ENCODE measurements at places on chromosomes 16 and 17.

GRCh38 chr16:85436636-85437165, 176.4 kb upstream of the GSE1 start:
- no peak for DNase-seq

DNA sequence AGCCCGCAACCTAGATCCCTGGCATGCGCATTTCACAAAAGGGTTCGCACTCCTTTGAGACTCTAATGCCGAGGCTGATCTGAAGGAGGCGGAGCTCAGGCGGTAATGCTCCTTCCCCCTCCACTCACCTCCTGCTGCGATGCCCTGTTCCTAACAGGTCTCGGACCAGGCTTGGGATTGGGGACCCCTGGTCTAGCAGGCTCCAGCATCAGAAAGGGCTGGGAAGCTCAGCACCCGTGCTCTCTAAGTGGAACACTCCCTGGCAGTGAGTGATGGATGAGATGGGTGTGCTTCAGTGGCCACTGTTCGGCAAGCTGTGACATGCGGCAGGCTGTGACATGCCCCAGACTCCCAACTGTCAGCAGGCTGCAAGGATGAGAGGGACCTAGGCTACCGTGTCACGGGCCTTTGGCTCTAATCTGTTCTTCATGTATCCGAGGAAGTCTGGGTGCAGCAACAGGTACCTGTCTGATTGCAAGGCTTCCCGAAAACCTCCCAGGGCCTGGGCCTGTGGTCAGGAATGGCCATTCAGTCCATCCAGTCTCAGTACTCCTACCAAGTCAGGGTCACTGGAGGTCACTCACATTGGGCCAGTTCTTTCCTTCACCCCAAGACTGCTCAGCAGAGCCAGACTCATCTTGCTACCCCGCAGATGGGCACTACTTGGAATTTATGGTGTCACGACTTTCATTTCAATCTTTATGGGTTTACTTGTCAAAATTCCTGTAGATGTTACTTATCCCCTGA, 1.3 kb upstream of the ST6GALNAC2 start:
- no peak for DNase-seq

DNA sequence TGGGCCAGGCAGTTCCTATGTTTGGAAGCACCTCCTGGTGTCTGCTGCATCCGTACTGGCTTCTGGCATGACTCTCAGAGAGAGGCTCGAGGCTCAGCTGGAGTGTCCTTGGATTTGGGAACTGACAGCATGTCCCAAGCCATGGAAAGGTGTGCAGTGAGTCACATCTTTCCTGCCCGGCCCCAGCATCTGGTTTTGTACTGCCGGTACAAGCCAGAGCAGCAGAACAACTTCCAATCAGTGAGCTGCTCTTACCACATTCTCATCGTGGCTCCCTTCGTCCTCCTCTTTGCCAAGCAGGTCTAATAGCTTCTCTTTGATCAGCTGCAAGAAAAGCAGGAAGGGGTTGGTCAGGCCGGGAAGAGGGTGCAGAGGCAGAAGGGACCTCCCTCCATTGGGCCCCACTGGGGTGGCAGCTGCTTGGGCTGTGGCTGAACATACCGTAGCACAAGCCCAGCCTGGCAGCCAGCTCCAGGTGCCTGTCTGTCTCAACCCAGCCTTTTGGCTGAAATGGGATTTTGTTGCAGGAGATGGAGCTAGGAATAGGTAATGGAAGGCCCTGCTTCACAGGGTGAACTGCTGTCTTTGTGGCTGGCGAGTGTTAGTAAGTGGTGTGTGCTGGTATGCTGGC, 24.2 kb downstream of the SPACA3 start:
- DNase-seq, result no peak

GRCh38 chr16:59611556-59611955, 877.4 kb upstream of the GOT2 start:
- no peak for DNase-seq

DNA sequence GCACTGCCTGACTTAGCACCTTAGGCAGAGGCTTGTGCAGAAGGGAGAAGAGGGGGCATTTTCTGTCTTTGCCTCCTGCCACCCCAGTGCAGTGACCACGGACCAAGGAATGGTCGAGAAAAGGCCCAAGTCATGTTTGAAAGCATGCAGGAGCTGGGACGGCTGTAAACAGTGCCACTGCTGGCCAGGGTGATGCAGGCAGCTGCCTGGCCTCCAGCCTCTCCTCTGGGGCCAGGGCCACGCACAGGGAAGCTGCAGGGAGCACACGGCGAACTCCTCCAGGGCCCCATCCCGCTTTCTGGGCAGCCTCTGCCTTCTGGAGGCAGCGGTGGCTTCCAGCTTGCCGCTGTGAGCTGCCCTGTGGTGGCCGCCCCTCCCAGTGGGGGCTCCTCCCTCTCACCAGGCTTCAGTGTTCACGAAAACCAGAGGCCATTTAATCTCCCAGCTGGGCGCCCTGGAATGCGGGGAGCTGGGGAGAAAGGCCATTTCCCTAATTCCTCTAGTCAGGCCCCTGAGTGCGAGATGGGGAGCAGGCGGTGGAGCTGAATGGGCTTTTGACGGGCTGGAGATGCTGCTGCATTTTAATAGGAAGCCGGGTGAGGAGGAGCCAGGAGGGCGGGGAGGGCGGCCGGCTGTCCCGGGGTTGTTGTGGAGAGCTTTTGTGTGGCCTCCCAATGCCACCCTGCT, 28.7 kb upstream of the DNAI2 start:
- no peak for DNase-seq

DNA sequence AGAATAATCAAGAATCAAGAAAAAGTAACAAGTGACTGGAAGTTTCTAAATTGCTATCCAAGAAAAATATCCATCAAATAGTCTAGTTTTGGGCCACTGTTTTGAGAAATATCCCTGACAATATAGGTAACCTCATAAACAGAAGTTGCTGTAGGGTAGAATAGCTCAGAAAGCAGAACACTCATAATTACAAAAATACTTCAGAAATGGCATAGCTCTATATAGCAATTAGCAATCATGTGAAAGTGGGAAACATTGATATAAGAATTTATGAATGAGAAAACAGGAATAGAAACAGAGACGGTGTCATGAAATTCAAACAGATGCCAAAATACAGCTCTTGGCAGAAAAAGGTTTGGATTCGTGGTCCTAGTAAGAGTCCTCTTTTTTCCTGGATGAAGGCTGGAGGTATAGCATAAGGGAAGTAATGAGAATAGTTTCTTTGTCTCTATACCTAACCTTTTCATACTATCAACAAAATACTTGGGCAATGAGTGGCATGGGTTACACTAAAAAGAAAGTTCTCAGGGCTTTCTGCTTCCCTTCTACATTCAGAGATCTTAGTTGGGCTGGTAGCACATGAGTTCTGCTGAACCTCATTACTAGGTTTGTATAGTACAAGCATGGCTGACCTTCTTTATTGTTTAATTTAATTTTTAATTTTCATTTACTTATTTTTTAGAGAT, 33.5 kb downstream of the SPAG9 start:
- DNase-seq, result no peak

- no peak for DNase-seq
These were observed 18.0 kb downstream of the ALOX12B start for GRCh38 chr17:8069587-8069860.

GRCh38 chr17:59378675-59379074, 47.2 kb downstream of the YPEL2 start:
- no peak for DNase-seq

DNA sequence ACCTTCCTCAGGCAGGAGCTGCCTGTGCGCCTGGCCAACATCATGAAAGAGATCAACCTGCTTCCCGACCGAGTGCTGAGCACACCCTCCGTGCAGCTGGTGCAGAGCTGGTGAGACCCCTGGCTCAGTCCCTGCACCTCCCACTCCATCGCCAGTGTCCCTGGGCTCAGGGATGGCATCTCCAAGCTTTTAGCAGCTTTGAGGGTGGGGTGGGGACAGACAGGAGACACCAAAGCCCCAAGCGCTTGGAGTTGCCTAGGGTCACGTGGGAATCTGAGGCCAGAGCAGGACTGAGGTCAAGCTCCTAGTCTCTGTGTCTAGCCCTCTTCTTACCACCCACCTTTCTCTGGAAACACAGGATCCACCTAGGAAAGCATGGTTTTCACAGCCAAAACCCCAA, 2.3 kb downstream of the PDK2 start:
- no peak for DNase-seq

DNA sequence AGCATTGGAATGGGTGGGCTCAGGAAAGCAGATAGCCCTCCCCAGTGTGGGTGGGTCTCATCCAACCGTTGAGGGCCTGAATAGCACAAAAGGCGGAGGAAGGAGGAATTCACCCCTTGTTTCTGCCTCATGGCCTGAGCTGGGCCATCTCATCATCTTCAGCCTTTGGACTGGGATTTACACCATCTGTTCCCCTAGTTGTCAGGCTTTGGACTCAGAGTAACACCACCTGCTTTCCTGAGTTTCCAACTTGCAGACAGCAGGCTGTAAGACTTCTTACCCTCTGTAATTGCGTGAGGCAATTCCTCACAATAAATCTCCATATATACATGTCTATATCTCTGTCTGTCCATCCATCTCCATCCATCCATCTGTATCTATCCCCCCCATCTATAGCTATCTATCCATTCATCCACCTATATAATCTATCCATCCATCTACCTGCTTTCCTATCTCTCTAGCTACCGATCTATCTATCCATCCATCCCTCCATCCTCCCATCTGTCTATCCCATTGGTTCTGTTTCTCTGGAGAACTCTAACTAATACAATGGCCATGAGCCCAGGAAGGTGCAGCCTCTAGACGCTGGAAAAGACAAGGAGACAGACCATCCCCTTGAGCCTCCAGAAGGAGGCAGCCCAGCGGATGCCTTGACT, 21.3 kb downstream of the DNAH17 start:
- DNase-seq, result no peak

GRCh38 chr16:35797811-35798210, 2338.4 kb downstream of the TP53TG3F start:
- DNase-seq, result no peak

DNA sequence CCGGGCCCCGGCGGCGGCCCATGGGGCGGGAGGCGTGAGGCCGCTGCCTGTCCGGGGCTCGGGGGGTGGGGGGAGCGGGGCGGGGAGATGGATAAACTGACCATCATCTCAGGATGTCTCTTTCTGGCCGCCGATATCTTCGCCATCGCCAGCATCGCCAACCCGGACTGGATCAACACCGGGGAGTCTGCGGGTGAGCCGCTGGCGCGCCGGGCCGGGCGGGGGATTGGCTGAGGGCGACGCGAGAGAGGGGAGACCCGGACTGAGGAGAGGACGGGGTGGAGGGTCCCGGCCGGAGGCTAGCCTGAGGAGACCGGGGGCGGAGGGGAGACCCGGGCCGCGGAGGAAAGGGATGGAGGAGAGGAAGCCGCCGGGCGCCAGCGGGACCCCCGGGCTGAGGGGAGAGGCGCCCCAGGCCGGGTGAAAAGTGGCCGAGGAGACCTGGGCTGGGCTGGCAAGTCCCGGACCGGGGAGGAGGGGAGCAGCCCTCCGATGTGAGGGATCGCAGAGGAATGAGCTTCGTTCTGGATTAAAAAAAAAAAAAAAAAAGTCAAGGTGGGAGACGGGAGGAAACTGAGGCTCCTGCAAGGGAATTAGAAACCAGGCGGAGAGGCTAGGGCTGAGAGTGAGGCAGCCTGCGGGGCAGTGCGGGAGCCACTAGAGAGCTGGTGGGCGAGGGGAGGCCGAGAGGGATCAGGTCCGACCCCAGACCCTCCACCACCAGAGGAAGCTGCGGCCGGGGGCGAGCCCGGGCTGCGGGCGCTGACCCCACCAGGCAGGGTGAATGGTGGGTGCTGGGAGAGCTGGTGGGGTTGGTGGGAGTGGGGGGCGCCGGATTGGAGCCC, 526 bp downstream of the MOSMO start:
- no peak for DNase-seq

GRCh38 chr16:583815-584591, 5.9 kb upstream of the RAB40C start:
- no peak for DNase-seq

DNA sequence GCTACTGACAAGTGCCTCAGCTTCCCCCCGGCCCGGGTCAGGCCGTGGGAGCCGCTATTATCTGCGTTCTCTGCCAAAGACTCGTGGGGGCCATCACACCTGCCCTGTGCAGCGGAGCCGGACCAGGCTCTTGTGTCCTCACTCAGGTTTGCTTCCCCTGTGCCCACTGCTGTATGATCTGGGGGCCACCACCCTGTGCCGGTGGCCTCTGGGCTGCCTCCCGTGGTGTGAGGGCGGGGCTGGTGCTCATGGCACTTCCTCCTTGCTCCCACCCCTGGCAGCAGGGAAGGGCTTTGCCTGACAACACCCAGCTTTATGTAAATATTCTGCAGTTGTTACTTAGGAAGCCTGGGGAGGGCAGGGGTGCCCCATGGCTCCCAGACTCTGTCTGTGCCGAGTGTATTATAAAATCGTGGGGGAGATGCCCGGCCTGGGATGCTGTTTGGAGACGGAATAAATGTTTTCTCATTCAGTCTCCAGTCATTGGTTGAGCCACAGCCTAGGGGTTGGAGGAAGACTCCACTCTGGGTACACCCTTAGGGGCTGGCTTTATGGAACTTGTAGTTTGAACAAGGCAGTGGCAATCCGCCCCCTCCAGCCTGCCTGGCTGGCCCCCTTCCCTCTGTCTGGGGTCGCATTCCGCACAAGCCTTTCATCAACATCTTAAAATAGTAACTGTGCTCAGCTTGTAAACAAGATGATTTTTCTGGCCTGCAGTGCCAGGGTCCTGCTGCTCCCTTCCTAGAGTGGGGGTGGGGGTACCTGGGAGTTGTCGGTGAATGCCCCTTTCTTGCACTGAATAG, 4.1 kb downstream of the SYNGR2 start:
- DNase-seq, result no peak

DNA sequence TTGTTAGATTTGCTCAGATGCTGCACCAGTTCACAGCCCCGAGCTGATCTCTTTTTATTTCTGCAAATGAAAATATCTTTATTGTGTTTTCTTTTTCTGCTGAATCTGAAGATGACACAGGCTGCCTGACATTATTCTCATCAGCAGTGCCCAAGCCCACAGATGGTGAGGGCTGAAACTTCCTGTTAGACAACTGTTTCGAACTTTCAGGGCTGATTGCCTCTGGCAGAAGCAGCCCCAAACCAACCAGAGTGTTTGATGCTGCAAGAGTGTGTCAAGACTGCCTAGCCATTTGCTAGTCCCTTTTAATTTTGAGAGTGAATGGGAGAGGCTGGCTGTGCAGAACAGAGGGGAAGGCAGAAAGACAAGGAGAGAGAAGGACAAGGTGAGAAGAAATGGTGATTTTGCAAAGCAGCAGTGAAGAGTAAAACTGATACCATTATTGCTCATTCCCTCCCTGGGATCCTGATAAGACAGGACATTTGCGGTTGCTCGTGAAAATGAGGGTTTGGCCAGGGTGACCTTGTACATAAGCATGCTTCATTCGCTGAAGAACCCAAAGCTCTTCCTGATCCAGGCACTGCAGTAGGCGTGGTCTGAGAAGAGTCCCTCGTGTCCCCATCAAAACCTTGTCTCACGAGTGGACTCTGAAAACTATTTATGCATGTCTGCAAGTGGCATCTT, 77.2 kb downstream of the TMEM114 start:
- no peak for DNase-seq

- DNase-seq, result no peak
These were observed 1.5 kb upstream of the CARD14 start for GRCh38 chr17:80168371-80168770.

- DNase-seq, result no peak
These were observed 38.9 kb downstream of the COX4I1 start for GRCh38 chr16:85838381-85838780.

Measured in central memory CD8-positive, alpha-beta T cell (primary cell).